NK-92 treated with Interleukin-12 subunit alpha and Interleukin-12 subunit beta, amount 100 ng/mL, for 24 hours (cell line): ENCODE measurements at places on chromosomes 7 and 10.

DNA sequence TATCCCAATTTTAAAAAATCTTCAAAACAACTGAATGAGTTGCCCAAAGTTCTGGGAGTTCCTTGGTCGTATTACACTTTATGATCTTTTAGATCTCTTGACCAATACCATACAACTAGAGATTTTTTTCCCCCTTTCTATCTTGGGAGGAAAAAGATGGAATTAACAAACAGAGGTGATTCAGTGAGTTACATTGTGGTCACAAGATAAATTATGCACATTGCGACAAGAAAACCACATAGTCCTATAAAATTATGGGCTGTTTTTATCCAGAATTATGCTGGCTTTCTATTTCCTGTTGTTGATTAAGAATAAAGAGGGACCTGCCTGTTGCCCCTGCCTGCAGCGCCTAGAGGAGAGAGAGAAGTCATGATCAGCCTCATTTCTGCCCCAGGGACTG is 8.2 kb upstream of the SGPL1 start:
- DNase-seq, result no peak

DNA sequence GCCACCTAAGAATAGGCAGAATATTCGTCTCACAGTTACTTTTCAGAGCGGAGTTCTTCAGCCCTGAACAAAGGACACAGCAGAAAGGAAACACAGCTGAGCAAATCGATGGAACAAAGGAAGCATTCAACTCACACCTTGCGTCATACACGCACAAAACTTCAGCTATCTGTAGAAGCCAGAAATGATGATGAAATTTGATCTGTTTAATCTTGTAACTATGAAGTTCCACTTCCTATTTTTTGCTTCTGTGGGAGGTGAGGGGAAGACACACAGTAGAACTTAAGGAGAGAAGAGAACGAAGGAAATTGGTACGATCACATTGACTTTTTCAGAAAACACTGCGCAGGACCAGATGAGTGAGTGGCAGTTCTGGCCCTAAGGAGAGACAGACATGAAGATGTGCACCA is 26.2 kb downstream of the FAM171A1 start:
- DNase-seq, result no peak

DNA sequence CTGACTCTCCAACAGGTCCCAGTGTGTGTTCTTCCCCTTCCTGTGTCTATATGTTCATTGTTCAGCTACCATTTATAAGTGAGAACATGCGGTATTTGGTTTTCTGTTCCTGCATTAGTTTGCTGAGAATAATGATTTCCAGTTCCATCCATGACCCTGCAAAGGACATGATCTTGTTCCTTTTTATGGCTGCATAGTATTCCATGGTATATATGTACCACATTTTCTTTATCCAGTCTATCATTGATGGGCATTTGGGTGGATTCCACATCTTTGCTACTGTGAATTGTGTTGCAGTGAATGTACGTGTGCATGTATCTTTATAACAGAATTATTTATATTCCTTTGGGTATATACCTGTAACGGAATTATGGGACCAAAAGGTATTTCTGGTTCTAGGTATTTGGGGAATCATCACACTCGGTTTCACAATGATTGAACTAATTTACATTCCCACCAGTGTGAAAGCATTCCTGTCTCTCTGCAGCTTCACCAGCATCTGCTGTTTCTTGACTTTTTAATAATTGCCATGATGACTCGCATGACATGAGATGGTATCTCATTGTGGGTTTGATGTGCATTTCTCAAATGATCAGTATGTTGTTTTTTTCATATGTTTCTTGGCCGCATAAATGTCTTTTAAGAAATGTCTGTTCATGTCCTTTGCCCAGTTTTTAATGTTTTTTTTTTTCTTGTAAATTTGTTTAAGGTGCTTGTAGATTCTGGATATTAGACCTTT is 60.2 kb downstream of the LSMEM1 start:
- no peak for DNase-seq

DNA sequence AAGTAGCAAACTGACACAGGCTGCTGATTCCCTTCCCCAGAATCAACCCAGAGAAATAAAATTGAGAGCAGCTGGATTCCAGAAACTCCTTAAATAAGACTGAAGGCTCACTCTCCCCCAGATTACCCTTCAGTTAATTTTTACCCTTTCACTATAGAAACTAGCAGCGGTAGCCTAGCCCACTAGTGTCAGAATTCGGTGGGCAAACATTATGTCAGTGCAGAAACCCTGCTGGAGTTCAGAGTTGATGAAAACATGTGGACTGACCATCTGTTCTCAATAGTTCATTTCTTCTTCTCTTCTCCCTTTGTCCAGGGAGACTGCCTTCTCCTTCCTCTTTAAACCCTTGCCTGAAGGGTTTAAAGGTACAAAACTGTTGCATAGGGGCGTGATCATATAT is 100.1 kb downstream of the PODXL start:
- DNase-seq, result no peak

GRCh38 chr7:80623503-80624252 is 14.8 kb upstream of the CD36 start:
- DNase-seq, result no peak

DNA sequence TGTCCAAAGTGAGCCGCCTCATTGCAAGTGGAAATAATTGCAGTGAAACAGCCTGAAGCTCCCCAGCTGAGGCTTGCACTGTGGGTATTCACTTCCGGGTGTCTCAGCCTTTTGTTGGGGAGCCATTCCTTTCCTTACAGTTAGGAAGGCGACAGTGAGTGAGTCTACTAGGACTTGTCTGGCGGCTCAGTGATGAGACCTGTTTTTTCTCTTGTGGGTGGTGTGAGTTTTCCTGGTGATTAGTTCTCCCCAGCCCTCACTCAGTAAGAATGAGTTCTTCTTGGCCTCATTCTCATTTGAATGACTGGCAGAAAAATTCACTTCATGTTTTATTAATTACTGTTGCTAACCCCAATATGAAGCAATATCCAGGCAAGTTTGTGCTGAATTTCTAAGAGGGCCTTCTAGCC is 2.6 kb downstream of the PGAM1 start:
- DNase-seq, result no peak

GRCh38 chr10:7513936-7514335 is 103.1 kb upstream of the SFMBT2 start:
- no peak for DNase-seq

GRCh38 chr10:71561003-71561574 is 158.5 kb downstream of the C10orf105 start:
- DNase-seq, result no peak

DNA sequence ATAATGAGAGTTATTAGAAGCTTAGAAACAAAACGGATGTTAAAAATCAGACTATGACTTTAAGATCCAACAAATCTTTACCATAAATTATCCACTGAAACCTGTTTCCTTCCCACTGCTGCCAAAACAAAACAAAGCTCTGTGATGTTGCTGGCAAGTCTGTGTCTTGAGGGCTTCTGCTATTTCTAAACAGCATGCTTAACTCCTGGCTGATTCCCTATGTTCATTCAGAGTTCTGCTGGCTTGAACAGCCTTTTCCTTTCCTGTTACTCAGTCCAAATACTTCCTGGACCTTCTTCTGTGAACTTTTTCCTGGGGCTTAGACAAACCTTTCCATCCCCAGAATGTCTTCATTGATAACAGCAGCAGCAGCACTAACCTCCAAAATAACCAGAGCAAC is 448.1 kb downstream of the SORCS1 start:
- DNase-seq, result no peak
